Activated gamma-delta T cell (primary cell): ENCODE measurements at places on chromosomes 3 and 15.
A peak's percentile ranks its signal among the peaks of the same experiment; 100 is the strongest.

GRCh38 chr3:30356866-30357753 lies 249.3 kb upstream of the TGFBR2 start:
- no peak for DNase-seq

DNA sequence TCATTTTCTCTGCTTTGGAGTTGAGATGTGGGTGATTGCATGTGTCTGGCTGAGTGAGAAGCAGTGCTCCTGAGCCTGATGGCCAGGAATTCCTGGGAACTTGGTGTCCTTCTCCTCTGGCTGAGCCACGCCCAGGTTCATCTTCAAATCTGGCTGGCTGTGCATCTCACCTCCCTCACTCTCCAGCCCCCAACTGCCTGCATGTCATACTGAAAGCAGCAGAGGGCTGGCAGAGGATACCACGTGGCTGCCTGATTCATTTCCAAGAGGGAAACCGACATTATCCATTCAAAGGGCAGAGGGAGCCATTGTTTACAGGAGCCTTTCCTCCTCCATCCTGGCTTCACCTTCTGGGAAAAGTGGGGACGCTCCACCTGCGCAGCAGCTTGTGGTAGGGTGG lies 57.4 kb downstream of the ABHD5 start:
- DNase-seq, result no peak

GRCh38 chr3:181103605-181104004 lies 114.1 kb upstream of the DNAJC19 start:
- no peak for DNase-seq

GRCh38 chr15:32706704-32707103 lies 11.1 kb upstream of the GREM1 start:
- no peak for DNase-seq

GRCh38 chr3:159852266-159852665 lies 136.4 kb upstream of the IL12A start:
- DNase-seq, result no peak

GRCh38 chr3:21464746-21465145 lies 286.3 kb downstream of the ZNF385D start:
- no peak for DNase-seq

DNA sequence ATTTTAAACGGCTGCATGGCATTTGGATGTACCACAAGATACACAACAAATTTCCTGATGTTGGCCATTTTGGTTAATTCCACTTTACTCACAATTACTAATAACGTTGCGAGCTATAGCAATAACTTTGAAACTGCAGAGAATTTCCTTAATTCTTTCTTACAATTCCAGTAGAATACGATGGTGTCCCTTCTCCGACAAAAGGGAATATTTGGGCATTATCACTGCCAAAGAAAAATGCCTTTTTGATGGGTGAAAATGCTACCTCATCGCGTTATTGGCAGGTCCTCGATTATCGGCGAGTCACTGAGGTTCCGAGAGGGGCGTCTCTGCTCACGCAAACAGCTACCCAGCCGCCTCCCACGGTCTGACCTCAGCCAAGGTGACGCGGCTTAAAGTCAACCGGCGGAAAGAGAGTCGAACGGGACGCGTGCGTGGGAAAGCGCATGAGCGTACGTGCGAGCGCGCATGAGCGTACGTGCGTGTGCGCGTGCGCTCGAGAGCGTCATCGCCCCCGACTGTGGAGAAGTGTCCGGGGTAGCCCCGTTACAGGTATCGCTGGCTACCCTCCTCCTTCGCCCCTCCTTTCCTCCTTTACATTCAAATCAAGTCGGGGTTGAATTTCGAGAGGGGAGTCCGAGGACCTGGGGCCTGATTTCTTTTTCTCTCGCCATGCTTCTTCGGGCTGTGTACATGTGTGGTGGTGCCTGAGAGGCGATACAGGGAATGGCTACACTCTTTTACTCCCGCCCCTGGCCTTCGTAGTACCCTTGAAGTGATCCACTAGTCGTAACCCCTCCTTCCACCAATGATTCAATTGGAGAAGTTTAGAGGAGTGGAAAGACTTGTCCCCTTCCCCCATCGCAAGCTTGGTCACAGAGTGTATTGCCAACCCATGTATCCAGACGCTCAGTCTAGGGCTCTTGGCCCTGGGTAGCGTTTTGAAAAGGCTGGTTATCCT lies at the start of gene OXSM:
Gene OXSM, plus strand, starts transcription at position 495 of the 961 bp plus-strand sequence. CDS start 931 bp downstream, outside the sequence.
- DNase-seq, result peak; percentile 73

GRCh38 chr3:172478116-172478515 lies 29.9 kb upstream of the GHSR start:
- DNase-seq, result no peak

DNA sequence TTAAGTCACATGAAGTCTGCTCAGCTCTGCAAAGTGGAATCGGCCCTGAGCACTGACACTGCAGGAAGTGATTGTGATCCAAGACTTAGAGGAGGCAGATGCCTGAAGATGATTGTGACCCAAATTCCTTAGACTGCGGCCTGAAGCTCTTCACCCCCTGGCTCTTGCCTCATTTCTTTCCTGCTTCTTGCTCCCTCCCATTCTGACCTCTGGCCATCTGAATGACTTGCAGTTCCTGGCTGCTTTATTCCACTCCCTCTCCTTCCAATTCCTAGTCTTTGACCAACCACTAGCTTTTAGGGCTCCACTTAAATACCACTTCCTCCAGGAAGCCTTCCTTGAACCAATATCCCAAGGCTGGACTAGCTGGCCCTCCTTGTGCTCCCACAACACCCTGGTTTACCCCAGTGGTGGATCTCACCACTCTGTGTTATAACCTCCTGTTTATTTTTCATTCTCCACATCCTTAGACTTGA lies 9.9 kb upstream of the EPB42 start:
- DNase-seq, result no peak

- DNase-seq, result no peak
Observed at GRCh38 chr3:161443921-161444693, 52.5 kb upstream of the OTOL1 start.

DNA sequence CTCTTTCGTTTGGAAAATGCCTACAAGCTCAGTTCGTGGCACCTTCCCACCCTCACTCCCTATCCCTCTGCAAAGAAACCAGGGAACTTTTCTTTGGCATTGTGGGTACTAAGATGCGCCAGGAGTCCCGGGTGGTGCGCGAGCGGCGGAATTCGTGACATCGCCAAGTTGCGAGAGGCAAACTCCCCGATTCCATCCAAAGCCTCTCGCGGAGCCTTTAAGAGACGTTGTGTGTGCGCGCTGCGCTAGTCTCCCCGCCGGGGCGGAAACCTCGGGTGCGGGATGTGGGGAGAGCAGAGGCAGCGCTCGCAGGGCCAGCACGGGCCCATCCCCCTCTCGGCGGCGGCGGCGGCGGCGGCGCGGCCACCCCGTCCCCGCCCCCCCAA lies 443 bp upstream of the NR2F2 start:
- no peak for DNase-seq

- no peak for DNase-seq
Observed at GRCh38 chr15:70435872-70436271, 327.5 kb downstream of the UACA start.

GRCh38 chr3:139534992-139535879 lies 4.3 kb downstream of the RBP1 start:
- no peak for DNase-seq

- no peak for DNase-seq
Observed at GRCh38 chr3:77536038-77536775, 496.3 kb downstream of the ROBO2 start.

DNA sequence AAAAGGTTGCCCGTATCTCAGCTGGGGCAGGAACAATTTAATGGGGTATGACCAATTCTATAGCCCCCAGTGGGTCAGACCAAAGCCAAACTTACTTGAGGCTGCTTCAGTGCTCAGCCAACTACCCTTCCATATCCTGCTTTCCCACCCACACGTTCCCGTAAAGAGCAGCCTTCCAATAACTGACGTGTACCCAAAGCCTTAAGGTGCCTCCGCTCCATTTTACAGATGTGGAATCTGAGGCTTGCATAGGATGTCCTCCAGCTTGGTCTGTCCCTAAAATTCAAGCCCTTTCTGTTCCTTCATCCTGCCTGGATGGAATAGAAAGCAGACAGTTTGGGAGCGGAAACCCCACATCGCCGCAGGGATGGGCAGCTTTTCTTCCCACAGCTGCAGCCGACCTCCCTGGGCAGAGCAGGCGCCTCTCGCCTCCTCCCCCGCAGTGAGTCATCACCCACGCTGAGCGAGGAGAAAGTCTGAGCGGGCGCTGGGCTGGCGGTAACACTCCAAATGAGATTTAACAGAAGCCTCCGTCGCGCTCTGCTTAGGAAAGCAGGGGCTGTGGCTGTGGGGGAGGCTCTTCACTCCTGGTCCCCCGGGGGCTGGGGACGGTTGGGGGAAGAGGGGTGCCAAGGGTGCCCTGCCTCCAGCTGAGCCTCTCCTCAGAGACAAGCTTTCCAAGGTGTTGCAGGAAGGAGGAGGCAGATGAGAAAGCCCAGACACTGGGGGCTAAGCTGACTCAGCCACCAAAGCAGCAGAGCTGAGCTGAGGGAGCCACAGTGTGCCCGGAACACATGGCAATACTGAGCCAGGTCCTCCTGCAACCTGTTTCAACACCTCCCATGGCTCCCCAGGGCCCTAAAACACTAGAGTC lies 57.8 kb upstream of the HRH1 start:
- no peak for DNase-seq

GRCh38 chr3:45026957-45027356 lies 854 bp downstream of the CLEC3B start:
- no peak for DNase-seq

DNA sequence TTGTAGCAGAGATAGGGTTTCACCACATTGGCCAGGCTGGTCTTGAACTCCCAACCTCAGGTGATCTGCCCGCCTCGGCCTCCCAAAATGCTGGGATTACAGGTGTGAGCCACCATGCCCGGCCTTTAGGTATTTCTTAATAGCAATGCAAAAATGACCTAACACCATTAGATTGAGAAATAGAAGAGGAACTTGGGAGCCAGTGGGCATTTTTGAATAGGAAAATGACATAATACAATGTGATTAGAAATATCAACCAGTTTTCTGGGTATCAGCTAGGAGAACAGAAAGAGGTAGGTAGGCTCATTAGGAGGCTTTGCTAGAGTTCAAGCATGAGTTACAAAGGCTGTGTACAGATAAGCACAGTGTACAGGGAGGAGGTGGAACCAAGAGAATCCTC lies 101.8 kb upstream of the TBC1D5 start:
- DNase-seq, result no peak

DNA sequence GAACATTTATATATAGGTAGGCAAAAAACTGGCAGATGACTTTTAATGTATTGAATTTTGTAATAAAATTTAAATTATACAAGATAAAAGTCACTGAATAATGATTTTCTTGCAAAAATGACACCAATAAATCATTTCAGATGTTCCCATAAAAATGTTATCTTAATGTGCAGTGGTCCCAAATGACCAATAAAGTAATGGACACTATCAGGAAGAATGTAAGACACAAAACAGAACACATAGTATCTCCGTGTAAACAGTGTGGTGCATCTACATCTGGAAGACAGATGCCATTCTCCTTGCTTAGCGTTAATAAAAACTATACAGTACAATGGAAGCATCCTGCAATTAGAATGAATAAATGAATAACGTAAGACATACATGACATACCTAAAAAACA lies 41.5 kb downstream of the FGF7 start:
- DNase-seq, result no peak

DNA sequence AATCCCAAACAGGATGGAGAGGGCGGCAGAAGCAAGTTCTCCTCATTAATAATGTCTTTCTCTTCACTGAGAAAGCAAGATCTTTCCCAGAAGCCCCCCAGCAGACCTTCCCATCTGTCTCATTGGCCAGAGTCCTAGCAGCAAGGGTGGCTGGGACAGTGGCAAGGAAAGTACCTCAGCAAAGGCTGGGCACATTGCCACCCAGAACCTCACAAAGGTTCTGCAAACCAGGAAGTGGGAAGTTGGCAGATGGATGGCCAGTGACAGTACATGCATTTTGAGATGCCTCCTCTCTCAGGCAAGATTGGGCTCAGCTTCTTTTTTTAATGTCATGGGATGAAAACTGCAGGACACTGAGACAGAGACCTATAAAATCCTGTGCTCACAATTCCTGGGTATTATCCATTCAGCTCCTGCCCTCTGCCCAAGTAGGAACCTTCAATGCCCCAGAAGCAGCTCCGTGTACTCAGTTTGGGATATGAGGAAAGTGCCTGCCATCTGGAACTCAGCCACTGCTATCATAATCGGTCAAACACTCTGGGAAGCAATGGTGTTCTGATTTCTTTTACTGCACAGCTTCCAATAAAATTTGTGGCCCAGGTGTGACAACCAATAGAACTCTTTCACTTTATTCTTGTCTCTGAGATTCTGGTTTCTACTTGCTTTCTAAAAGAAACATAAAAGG lies 25.5 kb downstream of the DPH3 start:
- no peak for DNase-seq

DNA sequence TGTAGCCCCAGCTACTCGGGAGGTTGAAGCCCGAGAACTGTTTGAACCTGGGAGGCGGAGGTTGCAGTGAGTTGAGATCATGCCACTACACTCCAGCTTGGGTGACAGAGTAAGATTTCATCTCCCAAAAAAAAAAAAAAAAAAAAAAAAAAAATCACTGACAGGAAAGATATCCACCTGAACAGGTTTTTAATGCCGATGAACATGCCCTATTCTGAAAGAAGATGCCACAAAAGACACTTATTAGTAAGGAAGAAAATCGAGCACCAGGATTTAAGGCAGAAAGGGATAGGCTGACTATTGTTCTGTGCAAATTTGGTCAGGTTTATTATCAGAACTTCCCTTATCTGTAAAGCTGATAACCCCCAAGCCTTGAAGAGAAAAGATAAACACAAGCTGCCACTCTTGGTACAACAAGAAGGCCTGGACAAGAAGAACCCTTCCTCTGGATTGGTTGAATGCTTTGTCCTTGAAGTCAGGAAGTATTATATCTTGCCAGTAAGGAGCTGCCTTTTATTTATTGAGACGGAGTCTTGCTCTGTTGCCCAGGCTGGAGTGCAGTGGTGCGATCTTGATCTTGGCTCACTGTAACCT lies 2.7 kb upstream of the PARP16 start:
- no peak for DNase-seq

DNA sequence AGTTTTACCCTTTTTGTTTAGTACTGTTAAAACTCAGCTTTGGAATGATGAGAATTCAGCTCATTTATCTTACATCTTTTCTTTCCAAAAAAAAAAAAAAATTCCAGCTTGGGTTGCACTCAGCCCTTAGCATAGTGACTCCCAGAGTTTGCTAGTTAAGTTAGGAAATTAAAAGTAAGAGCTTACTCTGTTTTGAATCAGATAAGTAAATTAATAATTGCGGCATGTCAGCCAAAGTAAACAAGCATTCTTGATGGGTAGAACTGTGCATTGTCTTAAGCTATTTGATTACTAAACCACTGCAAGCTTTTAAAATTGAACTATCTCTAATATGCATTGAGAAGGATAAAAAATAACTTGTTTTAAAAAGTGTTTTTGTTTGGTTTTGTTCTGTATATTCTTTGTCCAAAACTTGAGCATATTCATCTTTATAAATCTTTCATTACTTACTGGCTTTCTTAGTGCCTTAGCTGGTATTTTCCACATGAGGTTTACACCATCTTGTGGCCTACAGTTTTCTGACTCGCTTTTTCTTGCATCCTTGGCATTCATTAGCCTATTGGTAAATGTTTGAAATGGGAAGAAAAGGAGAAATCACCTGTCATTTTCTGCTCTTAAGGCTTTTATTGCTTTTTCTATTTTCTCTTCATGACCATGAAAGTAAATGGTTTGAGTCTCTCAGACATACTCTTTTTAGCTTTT lies 107.6 kb downstream of the FILIP1L start:
- no peak for DNase-seq
